ENCODE measurements at places on chromosomes 16 and 17.

GRCh38 chr17:40038882-40039513 lies 15.2 kb downstream of the MED24 start:
- no peak for DNase-seq

GRCh38 chr16:49899991-49900695 lies 44.2 kb upstream of the ZNF423 start:
- DNase-seq: no peak

DNA sequence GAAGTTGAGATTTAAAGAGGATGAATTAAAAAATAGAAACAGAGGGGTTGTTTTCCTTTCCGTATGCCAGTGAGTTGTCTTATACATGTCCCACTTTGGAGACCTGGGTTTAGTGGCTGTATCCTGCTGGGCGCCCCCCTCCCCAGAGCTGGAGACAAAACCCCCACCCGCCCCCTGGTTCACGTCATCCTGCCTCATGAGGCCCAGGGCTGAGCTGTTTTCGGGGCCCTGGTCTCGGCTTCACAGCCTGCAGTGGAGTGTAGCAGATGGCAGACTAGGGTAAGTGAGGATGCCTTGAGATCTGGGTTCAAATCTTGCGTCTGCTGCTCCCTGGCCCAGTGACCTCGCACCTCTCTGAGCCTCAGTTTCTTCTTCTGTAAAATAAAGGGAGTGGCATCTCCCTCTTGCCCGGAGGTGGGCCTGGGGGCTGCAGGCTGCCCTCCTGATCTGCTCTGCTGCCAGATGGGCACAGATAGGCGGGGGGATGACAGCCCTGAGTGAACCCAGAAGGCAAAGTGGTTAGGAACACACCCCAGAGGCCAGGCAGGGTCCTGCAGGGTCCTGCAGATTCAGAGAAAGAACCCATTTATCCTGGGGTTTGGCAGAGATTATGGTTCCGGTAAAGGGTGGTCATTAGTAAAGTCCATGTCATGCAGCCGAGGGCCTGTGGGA lies 45.1 kb downstream of the SOCS3 start:
- DNase-seq: no peak

DNA sequence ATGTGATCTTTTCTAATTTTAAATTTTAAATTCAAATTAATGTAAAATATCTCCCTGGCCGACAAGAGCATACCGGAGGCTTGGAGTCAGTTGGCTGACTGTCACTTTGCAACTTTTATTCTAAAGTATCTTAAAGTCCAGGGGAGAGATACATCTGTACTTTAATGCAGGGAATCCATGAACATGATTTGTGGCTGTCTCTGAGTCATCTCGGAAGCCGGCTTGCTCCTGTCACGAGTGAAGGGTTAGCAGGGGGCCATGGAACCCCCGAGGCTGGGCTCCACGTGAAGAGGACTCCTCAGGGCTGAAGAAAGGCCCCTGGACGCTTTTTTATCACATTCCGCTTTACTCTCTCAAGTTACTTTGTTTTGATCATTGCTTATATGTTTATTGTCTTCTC lies 13.3 kb downstream of the TVP23A start:
- DNase-seq: no peak

- no peak for DNase-seq
Measured at GRCh38 chr16:2154533-2155090, 970 bp upstream of the TRAF7 start.

DNA sequence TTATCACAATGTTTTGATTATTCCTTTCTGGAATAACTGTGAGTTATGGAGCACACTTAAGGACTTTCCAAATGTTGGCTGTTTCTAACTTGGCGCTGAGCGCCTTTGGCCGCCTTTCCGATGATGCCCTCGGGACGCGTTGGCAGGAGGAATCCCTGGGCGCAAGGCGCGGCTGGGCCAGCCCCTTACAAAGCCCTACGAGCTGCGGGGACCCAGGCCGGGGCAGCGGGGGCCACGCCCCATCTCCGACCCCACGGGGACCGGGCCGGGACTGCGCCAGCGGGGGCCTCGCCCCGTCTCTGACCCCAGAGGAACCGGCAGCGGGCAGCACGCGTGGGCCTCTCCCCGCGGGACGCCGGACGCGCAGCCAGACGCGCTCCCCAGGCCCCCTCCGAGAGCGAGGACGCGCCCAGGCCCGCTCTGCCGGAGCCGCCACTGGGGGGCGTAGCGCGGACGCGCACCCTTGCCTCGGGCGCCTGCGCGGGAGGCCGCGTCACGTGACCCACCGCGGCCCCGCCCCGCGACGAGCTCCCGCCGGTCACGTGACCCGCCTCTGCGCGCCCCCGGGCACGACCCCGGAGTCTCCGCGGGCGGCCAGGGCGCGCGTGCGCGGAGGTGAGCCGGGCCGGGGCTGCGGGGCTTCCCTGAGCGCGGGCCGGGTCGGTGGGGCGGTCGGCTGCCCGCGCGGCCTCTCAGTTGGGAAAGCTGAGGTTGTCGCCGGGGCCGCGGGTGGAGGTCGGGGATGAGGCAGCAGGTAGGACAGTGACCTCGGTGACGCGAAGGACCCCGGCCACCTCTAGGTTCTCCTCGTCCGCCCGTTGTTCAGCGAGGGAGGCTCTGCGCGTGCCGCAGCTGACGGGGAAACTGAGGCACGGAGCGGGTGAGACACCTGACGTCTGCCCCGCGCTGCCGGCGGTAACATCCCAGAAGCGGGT lies at the start of gene GAA:
Gene GAA, plus strand, starts transcription at position 571 of the 935 bp plus-strand sequence. CDS start 3,006 bp downstream, outside the sequence.
- DNase-seq: no peak

DNA sequence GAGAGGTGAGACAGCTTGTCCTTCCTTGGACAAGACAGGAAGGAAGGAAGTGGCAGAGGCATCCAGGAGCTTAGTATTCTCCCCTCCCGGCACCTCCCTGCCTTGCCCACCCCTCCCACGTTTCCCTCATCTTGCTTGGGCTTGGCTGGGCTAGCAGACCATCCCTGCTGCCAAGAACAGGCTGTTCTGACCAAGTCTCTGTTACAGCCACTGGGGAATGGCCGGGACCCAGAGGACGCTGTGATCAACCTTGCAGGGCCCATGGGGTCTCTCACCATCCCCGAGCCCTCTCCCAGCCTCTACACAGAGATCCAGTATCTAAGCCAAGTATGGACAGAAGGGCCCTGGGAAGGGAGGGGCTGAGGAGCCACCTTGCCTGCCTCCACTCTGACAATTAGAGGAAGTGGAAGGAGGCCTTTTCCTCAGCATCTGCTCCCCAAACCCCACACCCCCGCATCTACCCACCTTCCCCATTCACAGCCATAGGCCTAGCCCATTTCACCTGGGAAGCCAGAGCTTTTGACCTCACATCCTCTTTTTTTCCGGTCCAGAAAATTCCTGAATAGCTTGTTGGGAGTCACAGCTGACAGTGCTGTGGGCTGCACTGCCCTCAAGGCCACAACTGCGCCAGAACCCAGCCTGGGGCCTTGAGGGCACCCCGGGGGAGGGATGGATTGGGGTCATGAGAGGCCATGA lies 14.1 kb downstream of the CD300LG start:
- no peak for DNase-seq

DNA sequence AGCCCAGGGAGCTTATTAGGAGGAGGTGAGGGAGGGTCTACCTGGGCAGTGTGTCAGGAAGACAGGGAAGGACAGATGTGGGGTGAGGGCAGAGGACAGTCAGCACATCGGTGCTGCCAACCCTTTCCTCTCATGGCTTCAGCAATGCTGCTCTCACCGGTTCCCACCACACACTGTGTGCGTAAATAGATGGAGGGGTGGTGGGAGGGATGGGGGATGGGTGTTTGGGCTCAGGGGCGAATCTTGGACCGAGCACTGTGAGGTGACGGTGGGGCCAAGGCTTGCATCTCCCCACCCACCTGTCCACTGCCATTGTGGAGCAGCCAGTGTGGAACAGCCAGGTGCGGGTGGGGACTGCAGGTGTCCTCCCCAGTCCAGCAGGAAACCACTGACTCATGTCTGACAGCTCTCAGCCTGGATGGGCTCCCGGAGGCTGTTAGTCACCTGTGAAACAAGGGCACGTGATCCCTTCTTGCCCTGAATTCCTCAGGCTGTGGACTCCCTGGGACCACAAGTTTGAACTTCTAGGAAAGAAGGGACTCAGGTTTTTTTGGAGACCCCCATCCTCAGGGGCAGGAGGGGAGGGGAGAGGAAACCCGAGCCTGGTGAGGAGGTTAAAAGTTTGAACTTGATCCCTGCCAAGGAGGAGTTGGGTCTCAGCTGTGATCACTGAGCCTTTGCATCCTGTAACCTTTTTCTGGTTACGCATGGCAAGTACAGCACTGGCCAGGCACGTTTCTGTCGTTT lies 42.7 kb upstream of the SMPD3 start:
- DNase-seq: no peak

GRCh38 chr16:89565506-89566372 lies 5.3 kb downstream of the RPL13 start:
- DNase-seq: no peak
